HCT116 (cell line): ENCODE measurements at places on chromosomes 12 and 14.

DNA sequence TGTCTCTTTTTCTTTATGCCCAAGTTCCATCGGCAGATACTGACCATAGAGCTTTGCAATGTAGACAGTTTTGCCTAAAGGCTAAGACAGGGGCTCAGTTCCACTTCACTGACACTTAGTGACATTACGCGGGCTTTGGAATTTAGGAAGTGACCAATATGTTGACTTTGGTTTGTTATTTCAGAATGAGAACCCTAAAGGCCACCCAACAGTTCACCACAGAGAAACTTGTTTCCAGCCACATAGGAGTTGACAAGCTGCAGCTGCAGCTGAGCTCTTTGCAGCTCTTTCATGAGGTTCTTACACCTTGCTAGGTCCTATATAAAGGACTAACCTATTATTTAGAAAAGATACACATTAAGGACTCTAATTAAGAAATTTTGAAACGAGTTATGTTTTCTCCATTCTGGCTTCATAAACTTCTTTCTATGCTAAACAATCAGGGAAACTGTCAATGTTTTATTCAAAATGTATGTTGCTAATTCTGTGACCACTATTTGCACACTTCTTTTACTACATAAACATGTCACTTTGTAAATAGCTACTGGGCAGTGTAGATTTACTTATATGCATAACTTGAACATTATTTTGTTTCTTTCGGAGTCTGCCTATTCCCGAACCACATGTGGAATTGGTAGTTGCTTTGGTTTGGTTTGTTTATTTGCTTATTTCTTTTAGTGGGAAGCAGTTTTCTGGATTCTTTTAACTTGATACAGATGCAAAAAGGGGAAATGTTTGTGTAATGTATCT is 18.5 kb upstream of the KLRD1 start:
- H3K4me3 ChIP-seq, result no peak overlapping the region
- no peaks in the 10 kb centered on the region for H3K4me1 ChIP-seq
- DNase-seq, result no peak
- H3K27ac ChIP-seq, result no peak overlapping the region
- no peaks in the 10 kb centered on the region for H3K27me3 ChIP-seq

- H3K4me1 ChIP-seq, result no peaks in the 10 kb centered on the region
- no peak overlapping the region for H3K27ac ChIP-seq
- no peak overlapping the region for H3K4me3 ChIP-seq
- no peak for DNase-seq
- no peaks in the 10 kb centered on the region for H3K27me3 ChIP-seq
- no peaks in the 10 kb centered on the region for H3K36me3 ChIP-seq
These were observed 188.9 kb upstream of the PDZRN4 start for GRCh38 chr12:40999210-40999609.

DNA sequence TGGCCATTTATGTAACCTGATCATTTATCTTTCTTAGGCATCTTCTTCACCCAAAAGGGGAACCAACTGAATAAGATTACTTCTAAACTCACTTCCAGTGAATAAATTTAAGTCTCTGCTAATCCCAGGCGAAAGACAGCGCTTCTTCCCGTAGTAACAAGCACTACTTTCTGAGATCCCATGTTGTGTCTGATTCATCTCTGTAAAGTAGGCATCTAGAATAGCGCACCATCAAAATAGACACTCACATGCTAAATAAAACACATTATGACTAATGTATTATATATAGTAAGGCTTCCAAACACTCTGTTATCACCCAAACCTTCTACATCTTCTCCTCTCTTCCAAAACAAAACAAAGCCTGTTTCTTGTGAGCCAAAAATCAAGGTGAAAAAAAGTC is 15.1 kb downstream of the GTF2A1 start:
- H3K4me1 ChIP-seq, result no peaks in the 10 kb centered on the region
- no peaks in the 10 kb centered on the region for H3K27me3 ChIP-seq
- DNase-seq, result no peak
- peaks cover 11% of the 10 kb centered on the region for H3K36me3 ChIP-seq
- H3K4me3 ChIP-seq, result no peak overlapping the region
- H3K27ac ChIP-seq, result no peak overlapping the region

DNA sequence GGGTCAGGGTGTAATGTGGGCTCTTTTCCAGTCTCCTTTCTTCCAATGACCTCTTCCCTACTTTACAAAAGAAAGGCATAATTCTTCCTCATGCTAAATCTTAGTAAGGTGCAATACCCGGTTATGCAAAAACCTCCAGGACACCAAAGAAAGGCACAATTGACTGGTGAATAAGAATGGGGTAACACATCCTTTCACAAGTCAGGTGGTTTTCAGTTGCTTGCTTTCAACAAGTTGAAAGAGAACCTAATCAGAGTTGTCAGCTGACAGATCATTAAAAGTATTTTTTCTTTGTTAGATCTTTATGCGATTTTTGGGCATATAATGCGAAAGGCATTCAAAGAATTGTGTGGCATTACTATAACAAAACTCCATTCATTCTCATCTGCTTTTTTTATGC is 1.3 kb upstream of the AEBP2 start:
- DNase-seq, result no peak
- H3K36me3 ChIP-seq, result 0 out of 2 replicates have a peak, but pooled peaks cover under 1% of the 10 kb centered on the region
- peaks cover 5% of the 10 kb centered on the region; the same call in 1 of the 2 replicates for H3K4me1 ChIP-seq
- no peak overlapping the region for H3K4me3 ChIP-seq
- H3K27me3 ChIP-seq, result no peaks in the 10 kb centered on the region
- no peak overlapping the region for H3K27ac ChIP-seq

DNA sequence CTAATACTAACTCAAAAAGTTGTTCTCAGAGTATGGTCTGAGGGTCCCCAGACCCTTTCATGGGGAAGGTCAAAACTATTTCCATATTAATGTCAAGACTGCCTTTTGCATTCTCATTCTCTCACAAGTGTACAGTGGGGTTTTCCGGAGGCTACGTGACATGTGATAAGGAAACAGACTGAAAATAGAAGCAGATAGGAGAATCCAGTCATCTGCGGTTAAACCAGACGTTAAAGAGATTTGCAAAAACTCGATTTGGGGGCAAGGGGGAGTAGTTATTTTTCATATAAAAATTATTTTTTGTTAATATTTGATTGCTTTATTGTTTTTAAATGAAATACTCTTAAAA is 1.0 kb upstream of the NAP1L1 start:
- no peaks in the 10 kb centered on the region for H3K27me3 ChIP-seq
- DNase-seq, result no peak
- H3K4me1 ChIP-seq, result peaks cover 13% of the 10 kb centered on the region; the same call in 1 of the 2 replicates

GRCh38 chr14:72730468-72730867 is 163.4 kb downstream of the DPF3 start:
- no peak for DNase-seq
- no peak overlapping the region for H3K27ac ChIP-seq
- H3K36me3 ChIP-seq, result no peaks in the 10 kb centered on the region
- H3K4me3 ChIP-seq, result no peak overlapping the region

GRCh38 chr12:58583529-58583928 is 336.8 kb downstream of the LRIG3 start:
- H3K27ac ChIP-seq, result no peak overlapping the region
- H3K36me3 ChIP-seq, result no peaks in the 10 kb centered on the region
- no peak overlapping the region for H3K4me3 ChIP-seq
- no peaks in the 10 kb centered on the region for H3K27me3 ChIP-seq

DNA sequence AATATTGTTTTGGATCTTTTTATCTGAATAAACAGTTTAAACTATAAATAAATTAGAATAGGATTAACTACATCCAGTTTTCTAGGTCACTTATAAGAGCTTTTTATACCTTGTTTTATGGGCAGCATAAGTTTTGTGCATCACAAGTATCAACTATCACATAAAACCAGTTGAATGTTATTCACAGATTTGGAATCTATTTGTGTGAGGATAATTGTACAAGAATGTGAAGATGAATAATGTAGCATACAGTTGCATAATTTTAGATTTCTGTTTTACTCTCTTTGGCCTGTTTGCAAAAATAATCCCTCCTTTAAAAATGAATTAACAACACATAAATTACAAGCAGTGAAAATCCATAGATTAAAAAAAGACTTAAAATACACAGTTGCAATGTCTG is 88.8 kb downstream of the SCFD1 start:
- no peaks in the 10 kb centered on the region for H3K4me1 ChIP-seq
- H3K27ac ChIP-seq, result no peak overlapping the region
- DNase-seq, result no peak
- H3K27me3 ChIP-seq, result no peaks in the 10 kb centered on the region
- no peaks in the 10 kb centered on the region for H3K36me3 ChIP-seq
- H3K4me3 ChIP-seq, result no peak overlapping the region

- peaks cover 57% of the 10 kb centered on the region for H3K27me3 ChIP-seq
- no peak overlapping the region for H3K4me3 ChIP-seq
- DNase-seq, result no peak
- H3K4me1 ChIP-seq, result no peaks in the 10 kb centered on the region
- H3K36me3 ChIP-seq, result no peaks in the 10 kb centered on the region
- no peak overlapping the region for H3K27ac ChIP-seq
These were observed 95.0 kb upstream of the TBX5 start for GRCh38 chr12:114500775-114501473.

- peaks cover 15% of the 10 kb centered on the region; the same call in 1 of the 2 replicates for H3K4me1 ChIP-seq
- no peak overlapping the region for H3K27ac ChIP-seq
- H3K27me3 ChIP-seq, result no peaks in the 10 kb centered on the region
- no peaks in the 10 kb centered on the region for H3K36me3 ChIP-seq
These were observed 1.7 kb downstream of the TRHDE start for GRCh38 chr12:72273851-72274351.

DNA sequence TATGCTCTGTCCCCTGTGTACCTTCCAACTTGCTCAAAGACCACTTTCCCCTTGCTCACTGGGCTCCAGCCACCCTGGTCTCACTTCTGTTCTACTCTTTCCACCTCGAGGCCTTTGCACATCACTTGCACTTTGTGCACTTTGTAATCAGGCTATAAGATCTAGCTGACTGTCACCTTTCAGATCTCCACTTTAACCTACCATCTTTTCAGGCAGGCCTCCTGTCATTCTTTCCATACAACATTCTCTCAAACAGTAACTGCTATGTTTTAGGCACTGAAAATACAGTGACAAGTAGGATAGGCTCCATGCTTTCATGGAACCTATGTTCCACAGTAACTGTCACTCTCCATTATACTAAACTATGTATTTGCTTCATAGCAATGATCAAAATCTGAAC is 14.0 kb downstream of the CPM start:
- H3K4me3 ChIP-seq, result no peak overlapping the region
- no peaks in the 10 kb centered on the region for H3K36me3 ChIP-seq
- H3K4me1 ChIP-seq, result no peaks in the 10 kb centered on the region
- no peak for DNase-seq
- H3K27ac ChIP-seq, result no peak overlapping the region

GRCh38 chr14:77301103-77301502 is 19.6 kb downstream of the POMT2 start:
- H3K4me1 ChIP-seq, result peaks cover 19% of the 10 kb centered on the region
- no peak overlapping the region for H3K4me3 ChIP-seq
- H3K36me3 ChIP-seq, result peaks cover 7% of the 10 kb centered on the region; the same call in 1 of the 2 replicates
- DNase-seq, result peak; percentile 68

GRCh38 chr14:91103116-91103515 is 10.8 kb upstream of the DGLUCY start:
- peaks cover 7% of the 10 kb centered on the region for H3K4me1 ChIP-seq
- no peak overlapping the region for H3K4me3 ChIP-seq
- no peaks in the 10 kb centered on the region for H3K36me3 ChIP-seq
- H3K27ac ChIP-seq, result no peak overlapping the region

DNA sequence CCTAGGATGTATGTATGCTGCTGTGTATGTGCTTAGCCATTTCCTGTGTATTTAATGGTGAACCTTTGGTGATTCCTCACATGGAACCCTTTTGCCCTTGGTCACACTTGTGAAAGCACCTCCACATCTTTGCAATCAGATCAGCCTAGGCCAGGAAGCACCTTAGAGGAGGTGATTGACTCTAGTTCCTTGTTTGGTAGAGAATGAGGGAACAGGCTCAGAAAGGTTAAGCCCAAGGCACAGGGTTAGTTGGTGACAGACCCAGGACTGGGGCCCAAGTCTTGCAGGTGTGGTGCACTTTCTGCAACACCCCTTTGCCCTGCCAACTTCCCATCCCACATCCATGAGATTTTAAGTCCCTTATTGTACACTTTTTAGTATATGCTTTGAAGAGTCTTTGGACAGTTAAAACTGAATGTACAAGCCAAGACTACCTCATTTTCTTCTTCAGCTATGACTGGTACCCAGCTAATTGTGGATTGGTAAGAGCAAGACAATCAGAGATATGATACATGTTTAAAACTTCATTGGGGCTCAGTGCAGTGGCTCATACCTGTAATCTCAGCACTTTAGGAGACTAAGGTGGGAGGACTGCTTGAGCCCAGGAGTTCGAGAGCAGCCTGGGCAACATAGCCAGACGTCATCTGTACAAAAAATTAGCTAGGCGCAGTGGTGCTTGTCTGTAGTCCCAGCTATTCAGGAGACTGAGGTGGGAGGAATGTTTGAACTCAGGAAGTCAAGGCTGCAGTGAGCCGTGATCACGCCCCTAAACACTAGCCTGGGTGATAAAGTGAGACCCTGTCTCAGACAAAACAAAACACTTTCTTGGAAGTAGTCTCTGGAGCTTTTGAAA is 71.1 kb downstream of the RASSF3 start:
- H3K27ac ChIP-seq, result no peak overlapping the region
- no peak for DNase-seq
- H3K4me1 ChIP-seq, result peaks cover 48% of the 10 kb centered on the region
- H3K4me3 ChIP-seq, result no peak overlapping the region
- H3K27me3 ChIP-seq, result no peaks in the 10 kb centered on the region

GRCh38 chr12:101298426-101298825 is 18.5 kb downstream of the UTP20 start:
- H3K27me3 ChIP-seq, result no peaks in the 10 kb centered on the region
- no peak for DNase-seq
- H3K27ac ChIP-seq, result no peak overlapping the region
- H3K4me1 ChIP-seq, result no peaks in the 10 kb centered on the region
- H3K36me3 ChIP-seq, result peaks cover 34% of the 10 kb centered on the region
- no peak overlapping the region for H3K4me3 ChIP-seq

GRCh38 chr14:61977217-61977616 is 215.0 kb downstream of the SNAPC1 start:
- H3K4me3 ChIP-seq, result no peak overlapping the region
- H3K36me3 ChIP-seq, result no peaks in the 10 kb centered on the region
- no peaks in the 10 kb centered on the region for H3K4me1 ChIP-seq
- peaks cover 4% of the 10 kb centered on the region; the same call in 1 of the 2 replicates for H3K27me3 ChIP-seq
- DNase-seq, result no peak

DNA sequence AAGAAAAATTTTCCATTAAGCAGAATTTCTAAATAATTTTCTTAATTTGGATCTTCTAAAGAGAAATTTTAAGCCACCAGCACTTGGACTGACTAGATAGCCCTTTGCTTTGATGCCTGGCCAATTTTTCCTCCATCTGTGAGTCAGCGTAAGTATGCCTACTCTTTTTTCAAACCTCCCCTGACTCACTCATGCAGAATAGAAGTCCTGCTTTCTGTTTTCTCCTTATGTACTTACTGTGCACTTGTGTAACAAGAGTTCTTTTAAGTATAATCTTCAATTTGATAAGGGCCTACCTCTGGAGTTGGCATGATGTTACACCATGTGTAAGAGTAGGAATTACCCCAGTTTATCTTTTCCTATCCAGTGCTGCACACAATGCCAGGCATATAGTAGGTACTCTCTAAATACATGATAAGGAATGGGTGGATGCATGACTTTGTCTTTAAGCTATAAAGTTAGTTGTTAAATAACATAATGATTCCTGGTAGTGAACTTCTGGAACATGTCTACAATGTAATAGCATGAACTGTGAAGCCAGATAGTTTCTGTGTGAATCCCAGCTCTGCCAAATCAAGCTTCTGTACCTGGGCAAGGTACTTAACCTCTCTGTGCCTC is 329.6 kb downstream of the TMTC2 start:
- H3K27ac ChIP-seq, result no peak overlapping the region
- DNase-seq, result peak; percentile 79
- H3K4me1 ChIP-seq, result peaks cover 12% of the 10 kb centered on the region
- no peaks in the 10 kb centered on the region for H3K36me3 ChIP-seq
- H3K27me3 ChIP-seq, result no peaks in the 10 kb centered on the region
